A172 (cell line): ENCODE measurements at places on chromosomes 16 and 17. TPM values are rescaled to one million over a fixed set of nuclear protein-coding genes. Genes with fewer than 3 reads are reported as not detected.

DNA sequence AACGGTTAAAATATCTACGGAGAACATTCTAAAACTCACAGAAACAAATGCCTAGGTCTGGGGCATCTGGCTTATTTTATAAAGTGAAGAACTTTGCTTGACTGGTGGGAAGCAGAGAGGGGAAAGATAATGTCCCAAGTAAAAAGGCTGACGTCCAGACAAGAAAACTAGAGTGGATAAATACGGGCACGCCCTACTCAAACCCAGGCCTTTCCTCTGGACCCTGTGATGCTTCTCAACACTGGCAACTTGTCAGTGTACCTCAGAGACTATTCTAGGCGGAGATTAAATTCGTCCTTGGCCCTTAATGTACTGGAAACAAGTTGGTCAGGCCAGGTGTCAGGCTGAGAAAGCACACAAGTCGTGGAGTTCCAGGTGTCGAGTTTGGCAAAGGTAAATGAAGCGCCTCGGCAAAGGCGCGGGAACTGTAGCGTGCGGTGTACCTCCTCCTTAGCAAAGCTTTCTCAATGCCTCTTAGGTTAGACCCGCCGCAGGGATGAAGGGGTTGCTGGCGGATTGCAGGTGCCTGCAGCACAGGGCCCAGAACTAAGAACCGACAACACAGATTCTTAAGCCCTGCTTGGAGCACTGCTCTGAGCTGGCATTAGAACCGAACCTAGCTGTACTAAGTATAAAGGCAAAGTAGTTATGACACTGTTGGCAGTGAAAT is 668 bp upstream of the UNK start:
- no peak for DNase-seq

DNA sequence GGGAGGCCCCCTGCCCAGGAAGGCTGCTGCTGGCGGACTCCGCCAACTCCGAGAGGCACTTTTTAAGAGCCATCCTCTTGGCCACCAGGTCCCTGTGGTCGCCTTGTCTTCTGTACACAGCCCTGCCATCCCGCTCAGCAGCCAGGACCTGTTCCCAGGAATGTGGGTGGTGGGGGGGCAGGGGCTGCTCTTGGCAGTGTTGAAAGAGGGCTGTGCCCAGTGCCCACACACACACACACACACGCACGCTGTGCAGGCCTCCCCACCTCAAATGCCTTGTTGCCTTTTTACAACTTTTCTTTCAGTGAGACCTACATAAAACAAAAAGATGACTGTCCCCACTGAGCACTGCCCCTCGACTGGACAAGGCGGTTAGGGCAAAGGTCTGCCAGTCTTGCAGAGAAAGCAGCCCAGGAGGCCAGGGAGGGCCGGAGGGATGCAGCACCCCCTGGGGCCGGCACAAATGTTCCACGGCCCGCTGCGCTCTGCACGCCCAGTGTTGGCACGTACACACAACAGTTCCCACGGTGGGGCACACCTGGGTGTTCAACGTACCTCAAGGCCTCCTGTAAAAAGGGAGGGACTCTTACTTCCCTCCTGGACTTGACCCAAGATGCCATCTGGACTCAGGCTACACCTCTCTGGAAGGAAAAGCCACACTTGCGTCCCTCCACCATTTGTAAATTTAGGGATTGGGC is 18.5 kb upstream of the PITPNA start:
- DNase-seq = no peak

GRCh38 chr17:36773039-36773438 is 164.2 kb upstream of the LHX1 start:
- no peak for DNase-seq

DNA sequence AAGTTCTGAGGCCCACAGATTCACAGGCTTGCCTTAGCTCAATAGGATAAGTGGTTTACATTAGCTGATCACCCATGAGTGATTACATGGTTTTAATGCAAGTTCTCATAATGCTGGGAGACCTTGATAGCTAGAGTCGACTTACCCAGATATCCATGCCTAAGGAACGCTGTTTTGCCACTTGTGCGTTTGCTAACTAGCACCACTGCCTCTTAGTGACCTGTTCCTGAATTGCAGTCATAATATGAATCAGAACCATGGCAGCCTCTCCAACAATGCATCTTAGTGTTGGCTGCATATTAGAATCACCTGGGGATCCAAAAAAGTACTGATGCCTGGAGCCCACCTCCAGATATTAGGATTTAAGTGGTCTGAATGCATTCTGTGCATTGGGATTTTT is 251.1 kb upstream of the CDH5 start:
- DNase-seq = no peak

GEMIN4 gene
- 17.9 and 24.0 TPM in 2 replicates for total RNA-seq

- peak; percentile 99 for DNase-seq
Measured at GRCh38 chr17:82494236-82495055, 25.1 kb upstream of the FOXK2 start.

DNA sequence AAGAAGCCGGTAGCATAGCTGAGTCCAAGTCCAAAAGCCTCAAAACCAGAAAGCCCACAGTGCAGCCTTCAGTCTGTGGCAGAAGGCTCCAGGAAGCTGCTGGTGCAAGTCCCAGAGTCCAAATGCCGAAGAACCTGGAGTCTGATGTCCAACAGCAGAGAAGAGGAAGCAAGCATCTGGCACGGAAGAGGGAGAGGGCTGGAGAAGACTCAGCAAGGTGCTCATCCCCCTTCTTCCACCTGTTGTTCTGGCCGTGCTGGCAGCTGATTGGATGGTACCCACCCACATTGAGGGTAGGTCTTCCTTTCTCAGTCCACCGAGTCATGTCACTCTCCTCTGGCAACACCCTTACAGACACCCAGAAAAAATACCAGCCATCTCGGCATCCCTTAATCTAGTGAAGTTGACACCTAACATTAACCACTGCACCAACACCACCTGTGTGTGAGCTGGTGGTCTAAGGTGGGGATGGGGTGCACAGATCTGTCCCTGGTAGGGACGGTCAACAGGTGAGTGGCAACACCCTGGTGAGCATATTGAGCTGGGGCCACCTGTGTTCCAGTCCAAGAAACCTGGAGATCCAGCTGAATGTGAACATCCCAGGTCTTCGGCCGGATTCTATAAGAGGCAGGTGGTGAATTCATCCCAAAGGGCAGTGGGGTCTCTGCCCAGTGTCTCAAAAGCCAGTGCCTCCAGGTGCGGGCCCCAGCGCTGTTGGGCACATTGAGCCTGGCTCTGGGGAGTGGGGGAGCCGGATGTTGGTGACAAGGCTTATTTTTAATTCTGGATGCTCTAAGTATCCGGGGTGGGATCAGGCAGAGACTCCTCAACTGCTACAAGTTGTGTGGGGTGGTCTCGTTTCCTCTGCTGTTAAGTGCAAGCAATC is 9.8 kb downstream of the MIEF2 start:
- DNase-seq = no peak

SLC5A11 gene
- total RNA-seq = 0.05 TPM in 1 of 2 replicates, not detected in the other

GRCh38 chr16:87129771-87130170 is 187.4 kb downstream of the C16orf95 start:
- peak; percentile 66 for DNase-seq

KRTAP4-1 gene
- total RNA-seq = 0.26 TPM in 1 of 2 replicates, not detected in the other

TXNL4B gene
- total RNA-seq = 9.2 and 12.0 TPM in 2 replicates

DNA sequence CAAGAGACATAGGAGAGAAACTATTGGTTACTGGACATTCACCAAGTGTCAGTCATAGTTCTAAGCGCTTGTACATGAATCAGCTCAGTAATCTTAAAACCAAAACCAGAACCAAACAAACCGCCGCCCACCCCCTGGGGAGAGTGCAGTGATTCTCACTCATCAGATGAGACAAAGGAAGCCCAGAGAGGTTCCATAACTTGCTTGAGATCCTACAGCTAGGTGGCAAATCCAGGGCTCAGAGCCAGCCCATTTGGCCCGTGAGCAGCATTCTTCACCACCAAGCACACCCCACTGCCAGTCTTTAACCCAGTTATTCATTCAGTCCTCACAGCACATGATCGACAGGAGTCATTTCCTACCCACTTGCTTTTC is 37.2 kb upstream of the RGS9 start:
- DNase-seq = peak; percentile 90

DNA sequence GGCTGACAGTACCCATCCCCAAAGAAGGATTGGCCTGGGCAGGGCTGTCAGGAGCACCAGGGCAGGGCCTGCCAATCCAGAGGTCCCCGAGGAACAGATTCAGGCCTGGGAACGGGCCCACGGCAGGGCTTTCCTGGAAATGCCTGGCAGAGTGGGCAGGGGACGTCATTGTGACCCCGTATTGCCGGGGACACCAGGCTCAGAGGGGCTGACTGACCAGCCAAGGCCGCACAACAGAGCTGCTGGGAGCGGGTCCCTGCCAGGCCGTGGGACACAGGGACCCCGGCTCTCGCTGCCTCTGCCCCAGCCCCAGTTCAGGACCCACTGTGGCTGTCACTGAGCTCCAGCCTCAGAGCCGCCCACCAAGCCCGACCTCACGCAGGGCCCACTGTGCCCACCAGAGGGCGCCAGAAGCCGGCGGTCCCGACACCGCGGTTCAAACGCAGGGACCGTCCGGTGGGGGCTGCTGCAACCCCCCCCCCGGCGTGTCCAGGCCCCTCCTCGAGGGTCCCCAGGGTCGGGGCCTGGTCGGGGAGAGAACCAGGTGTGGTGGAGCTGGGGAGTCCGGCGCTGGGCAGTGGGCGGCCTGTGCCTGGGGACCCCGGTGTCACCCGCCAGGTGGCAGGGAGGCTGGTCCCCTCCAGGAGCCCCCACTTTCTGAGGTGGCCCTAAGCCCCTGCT is 15.2 kb upstream of the SSTR5 start:
- no peak for DNase-seq

DNA sequence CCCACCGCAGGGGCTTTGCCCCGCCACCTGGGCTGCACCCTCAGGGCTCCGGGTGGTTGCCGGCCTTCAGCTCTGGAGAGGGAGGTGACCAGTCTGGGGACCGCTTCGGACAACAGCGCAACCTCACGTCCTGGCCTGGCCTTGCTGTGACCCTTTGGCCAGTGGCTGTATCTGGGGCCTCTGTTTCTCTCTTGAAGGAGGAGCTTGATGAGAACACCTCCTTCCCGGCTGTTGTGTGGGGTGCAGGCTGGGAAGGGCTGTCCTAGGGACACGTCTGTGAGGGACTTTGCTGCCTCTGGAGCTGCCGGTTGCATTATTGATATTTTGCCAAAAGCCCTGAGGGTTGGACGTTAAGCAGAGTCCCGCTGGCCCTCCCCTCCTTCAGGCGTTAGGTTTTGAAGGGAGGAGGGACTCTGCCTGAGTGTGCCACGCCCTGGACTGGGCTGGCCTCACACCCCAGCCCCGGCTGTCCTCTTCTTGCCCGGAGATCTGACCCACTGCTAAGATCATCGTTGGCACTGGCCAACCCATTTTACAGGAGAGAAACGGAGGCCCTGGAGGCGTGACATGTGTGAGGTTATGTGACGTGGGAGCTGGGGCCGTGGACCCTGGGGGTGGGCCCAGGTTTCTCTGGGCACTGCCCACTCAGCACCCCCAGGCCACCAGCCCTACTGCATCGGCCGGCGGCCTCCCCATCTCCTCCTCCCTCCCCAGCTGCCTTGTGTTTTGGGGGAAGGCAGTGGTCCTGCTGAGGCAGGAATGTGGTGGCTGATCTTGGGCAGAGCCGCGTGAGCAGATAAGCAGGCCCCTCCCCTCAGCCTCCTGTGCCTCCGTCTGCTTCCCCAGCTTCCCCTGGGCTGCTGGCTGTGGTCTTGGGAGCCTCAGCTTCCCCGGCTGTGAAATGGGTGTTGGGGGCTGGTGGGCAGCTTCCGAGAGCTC is 8.5 kb downstream of the ZFPM1 start:
- DNase-seq = peak; percentile 80

CMTM1 gene
- 1.1 and 1.3 TPM in 2 replicates for total RNA-seq

ATAD5 gene
- total RNA-seq = 8.9 and 13.2 TPM in 2 replicates

DNA sequence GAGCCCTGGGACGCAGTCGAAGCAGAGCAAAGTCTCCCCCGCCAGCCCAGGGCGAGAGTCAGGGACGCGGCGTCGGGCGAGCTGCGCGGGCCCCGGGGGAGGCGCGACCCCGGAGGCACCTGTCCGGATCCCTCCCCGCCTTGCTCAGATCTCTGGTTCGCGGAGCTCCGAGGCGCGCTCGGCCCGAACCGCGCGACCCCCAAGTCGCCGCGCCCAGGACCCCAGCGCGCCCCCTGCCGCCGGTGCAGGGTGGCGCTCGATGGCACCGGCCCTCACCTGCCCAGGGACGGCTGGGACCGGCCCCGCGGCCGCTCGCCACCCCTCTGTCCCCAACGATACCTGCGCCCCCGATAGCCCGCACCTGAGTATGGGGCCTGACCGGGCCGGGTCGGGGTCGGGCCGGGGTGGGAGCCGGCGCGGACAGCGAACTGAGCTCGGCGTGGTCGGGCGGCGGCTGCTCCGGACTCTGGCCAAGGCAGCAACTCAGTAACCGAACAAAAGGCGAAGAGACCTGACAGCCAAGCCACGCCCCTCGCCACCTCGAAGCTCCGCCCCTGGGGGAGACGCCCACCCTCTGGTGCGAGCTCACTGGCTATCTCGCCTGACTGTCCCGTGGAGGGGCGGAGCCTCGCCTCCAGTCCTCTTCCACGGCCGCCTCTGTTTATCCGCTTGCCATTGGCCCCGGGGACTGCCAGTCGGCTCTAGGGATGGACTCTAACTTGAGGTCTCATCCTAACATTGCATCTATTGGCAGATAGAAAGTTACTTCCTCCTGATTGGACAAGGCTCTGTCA is at the start of gene JUP:
TSS of gene JUP (minus strand) at position 485 of the 794 bp plus-strand sequence. CDS start 14,857 bp downstream, outside the sequence.
- peak; percentile 100 for DNase-seq

SCNN1G gene
- total RNA-seq = not detected in 2 replicates

DNA sequence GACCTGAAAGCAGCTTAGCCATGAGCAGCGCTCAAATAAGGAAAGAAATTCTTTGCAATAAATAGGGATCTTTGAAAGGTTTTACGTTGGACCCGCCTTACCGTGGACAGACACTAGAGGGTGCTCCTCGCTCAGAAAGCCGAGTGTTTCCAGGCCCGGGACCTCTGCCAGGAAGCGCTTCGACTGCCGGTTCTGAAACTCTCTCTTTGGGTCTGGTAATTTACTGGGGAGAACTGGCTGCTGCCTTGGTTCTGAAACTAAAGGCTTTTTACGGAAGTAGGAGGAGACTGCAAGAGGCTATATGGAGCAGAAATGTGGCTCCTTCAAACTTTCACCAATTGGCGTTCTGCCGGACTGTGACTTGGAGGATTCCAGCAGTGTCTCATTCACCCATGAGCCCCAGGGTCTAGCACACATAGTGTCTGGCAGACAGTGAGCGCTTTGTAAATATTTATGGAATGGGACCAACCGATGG is 45.6 kb upstream of the HOXB9 start:
- peak; percentile 72 for DNase-seq
